ENCODE measurements at places on chromosomes 12 and 14. TPM values are rescaled to one million over a fixed set of nuclear protein-coding genes. Genes with fewer than 3 reads are reported as not detected.

Gene GRIP1
- total RNA-seq, result 47.4 TPM

DNA sequence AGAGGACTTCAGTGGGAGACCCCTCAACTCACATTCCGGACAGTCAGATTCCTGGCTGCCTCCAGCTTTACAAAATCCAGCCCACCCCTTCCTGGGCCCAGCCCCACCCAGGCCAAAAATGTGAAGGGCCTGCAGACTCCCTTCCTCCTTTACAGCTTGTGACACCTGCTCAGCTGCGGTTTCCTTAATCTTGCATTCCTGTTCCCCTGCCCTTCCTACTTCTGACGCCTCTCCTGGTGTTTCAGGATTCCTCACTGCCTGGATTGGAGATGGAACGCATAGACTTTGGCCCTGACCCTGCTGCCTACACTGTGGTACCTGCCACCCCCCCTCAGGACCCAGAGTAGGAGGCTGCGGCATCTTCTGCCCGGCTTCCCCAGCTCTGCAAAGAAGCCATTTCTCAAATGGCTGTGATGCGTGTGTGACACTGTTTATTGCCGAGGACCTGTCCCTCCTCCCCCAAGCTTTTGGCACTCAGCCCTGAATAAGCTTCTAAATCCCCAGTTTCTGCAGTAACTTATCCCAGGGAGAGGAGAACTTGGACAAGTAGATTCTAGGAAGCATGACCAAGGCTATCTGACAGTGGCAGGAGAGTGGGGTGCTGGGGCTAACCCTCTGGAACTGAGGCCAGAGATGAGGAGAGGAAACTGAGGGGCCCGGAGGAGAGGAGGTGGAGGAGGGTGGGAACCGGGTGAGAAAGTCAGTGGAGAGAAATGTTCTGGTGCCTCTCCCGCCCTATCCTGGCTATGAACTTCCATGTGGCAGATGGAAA, 24.9 kb upstream of the BCDIN3D start:
- no peak overlapping the region for H3K4me3 ChIP-seq
- no peak overlapping the region for H3K27ac ChIP-seq
- peak; percentile 30 for DNase-seq
- no peaks in the 10 kb centered on the region for H3K36me3 ChIP-seq
- peaks cover 10% of the 10 kb centered on the region for H3K4me1 ChIP-seq
- H3K27me3 ChIP-seq, result peaks cover 21% of the 10 kb centered on the region

- no peaks in the 10 kb centered on the region for H3K36me3 ChIP-seq
- no peak for DNase-seq
- H3K27me3 ChIP-seq, result peaks cover 43% of the 10 kb centered on the region
- H3K4me1 ChIP-seq, result no peaks in the 10 kb centered on the region
Measured at GRCh38 chr14:56797003-56797568, 13.2 kb downstream of the OTX2 start.

Gene EXOC5
- total RNA-seq, result 62.4 TPM

GRCh38 chr12:52907092-52907810, 2.4 kb upstream of the KRT8 start:
- peaks cover 46% of the 10 kb centered on the region for H3K4me1 ChIP-seq
- peak; percentile 91 for DNase-seq
- H3K27ac ChIP-seq, result peak overlapping the region; percentile 97
- H3K27me3 ChIP-seq, result no peaks in the 10 kb centered on the region
- H3K4me3 ChIP-seq, result peak overlapping the region; percentile 76

Measured in Calu3 (cell line).